Thoracic aorta (tissue), 2 donors: ENCODE measurements at places on chromosomes 1 and 21.

DNA sequence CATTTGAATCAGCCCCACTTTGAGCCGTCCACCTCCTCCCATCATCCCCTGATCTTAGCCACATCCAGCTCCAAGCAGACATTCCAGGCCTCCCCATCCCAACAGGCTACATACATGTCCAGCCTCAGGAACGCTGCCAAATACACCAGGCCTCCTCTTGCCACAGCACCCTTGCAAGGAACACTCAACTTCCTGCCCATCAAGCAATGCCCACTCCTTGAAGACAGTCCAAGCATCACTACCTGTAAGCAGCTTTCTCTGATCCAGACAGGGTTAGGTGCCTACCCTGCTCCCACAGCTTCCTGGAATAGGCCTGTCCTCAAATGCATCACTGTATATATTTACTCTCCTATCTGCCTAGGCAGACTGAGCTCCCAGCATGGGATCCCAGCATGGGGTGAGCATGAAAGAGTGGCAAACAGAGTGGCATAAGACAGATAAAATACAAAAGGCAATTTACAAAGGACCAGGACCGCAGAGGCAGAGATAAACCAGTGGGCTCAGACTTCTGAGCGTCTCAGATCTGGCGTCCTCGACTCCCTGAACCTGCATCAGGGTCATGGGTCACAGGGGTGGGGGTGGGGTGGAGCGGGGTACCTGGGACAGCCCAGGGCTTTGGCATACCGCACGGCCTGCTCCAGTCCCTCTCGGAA lies 816 bp downstream of the HYI start:
- peaks cover 31% of the 10 kb centered on the region for H3K36me3 ChIP-seq
- no peaks in the 10 kb centered on the region for H3K27me3 ChIP-seq
- peak overlapping the region; percentile 91 for H3K27ac ChIP-seq

- H3K27me3 ChIP-seq: no peaks in the 10 kb centered on the region
- DNase-seq: no peak
- peaks cover 20% of the 10 kb centered on the region for H3K4me1 ChIP-seq
- H3K4me3 ChIP-seq: peak overlapping the region; percentile 5
Observed at GRCh38 chr21:45386728-45387371, 18.1 kb upstream of the COL18A1 start.

DNA sequence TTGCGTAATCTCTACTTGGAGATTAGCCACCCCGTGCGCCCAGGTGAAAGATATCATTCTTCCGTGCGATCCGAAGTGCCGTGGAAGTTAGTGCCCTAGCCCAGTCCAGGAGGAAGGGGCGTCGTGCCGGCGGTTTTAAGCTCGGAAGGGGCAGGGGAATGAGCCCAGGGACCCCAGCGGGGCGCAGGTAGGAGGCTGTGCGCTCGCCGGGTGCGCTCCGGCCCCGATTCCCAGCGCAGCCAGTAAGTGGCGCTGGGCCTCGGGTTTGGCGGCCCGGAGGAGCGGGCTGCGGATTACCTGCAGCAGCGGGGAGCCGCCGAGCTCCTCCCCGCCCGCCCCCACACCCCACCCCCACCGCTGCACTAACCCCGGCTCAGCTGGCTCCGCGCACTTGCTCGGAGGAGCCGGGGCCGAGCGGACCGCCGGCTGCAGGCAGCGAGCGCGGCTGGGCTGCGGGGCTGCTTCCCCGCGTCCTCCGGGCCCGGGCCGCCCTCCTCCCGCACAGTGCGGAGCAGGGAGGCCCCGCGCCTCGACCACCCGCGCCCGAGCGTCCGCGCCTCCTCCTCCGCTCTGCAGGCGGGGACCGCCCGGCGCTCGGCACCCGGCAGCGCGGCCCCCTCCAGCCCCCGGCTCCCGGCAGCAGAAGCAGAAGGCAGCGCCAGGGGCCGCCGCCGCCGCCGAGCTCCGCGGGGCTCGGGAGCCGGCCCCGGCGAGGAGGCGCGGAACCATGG lies at the start of gene RYR2:
Gene RYR2, plus strand, starts transcription at position 390 of the 731 bp plus-strand sequence. Its CDS starts 338 bp downstream, at position 728.
- H3K27ac ChIP-seq: peak within 1 kb of the TSS; percentile 90
- no peaks in the 10 kb centered on the region for H3K36me3 ChIP-seq
- H3K27me3 ChIP-seq: no peaks in the 10 kb centered on the region
- DNase-seq: no peak
- peaks cover 36% of the 10 kb centered on the region for H3K4me1 ChIP-seq

DNA sequence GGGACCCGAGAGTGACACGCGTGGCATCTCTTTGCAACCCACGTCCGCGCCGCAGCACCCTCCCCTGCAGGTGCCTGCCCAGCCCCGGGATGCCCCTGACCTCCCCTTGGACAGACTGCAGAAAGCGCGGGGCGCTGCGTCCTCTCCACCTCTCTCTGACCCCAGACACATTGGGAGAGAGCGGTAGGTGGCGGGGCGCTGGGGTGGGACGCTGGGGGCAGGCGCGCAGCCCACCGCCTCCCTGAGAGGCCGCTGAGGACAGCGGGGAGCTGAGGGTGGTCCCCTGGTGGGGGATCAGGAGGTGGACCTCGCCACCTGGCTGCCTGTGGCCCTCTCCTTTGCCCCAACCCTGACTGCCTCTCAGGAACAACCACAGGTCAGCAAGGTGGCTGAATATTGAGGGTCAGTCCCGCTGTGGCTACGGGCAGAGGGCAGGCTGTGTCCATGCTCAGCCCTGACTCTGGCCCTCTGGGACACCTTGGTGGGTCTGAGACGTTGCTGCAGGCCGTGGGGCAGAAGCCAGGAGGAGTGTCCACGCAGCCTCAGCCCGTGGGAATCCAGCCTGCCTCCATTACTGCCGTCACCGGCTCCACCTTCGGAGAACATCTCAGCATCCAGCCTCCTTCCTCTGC lies 761 bp upstream of the UBE2J2 start:
- no peaks in the 10 kb centered on the region for H3K27me3 ChIP-seq
- no peaks in the 10 kb centered on the region for H3K36me3 ChIP-seq
- H3K4me1 ChIP-seq: peaks cover 37% of the 10 kb centered on the region
- H3K27ac ChIP-seq: peak overlapping the region; percentile 45

DNA sequence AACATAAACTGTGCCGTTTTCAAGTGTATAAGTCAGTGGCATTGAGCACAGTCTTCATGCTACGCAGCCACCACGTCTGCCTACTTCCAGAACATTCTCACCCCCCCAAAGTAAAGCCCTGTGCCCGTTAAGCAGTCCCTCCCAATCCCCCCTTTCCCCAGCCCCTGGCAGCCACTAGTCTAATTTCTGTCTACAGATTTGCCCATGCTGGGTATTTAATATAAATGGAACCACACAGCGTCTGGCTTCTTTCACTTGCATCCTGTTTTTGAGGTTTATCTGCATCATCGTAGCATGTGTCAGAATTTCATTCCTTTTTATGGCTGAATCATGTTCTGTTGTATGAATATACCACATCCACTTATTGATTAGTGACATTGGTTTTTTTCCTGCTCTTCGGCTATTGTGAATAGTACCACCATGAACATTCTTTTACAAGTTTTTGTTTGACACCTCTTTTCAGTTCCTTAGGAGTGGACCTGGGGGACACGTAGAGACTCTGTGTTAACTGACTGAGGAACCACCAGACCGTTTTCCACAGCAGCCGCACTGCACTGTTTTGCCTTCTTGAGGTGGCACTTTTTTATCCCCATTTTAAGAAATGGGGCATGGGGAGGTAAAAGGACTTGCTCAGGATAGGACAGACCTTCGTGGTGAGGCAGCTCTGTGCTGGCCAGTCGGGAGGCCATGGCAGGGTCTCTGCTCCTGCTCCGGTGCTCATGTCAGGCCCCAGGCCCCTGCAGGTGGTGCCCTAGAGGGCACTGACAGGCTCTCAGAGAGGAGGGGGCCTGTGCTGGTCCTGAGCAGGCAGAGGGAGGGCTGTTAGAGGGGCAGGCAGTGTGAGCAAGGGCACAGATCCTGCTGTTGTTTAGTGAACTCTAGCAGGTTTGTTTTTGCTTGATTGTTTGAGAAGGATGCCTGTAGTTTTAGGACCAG lies 123.8 kb downstream of the PCBP3 start:
- no peak overlapping the region for H3K27ac ChIP-seq
- H3K27me3 ChIP-seq: no peaks in the 10 kb centered on the region
- H3K36me3 ChIP-seq: no peaks in the 10 kb centered on the region
- no peak overlapping the region for H3K4me3 ChIP-seq

- no peak overlapping the region for H3K4me3 ChIP-seq
- H3K36me3 ChIP-seq: peaks cover 14% of the 10 kb centered on the region
- peak overlapping the region; percentile 87 for H3K27ac ChIP-seq
Observed at GRCh38 chr21:45468971-45469272, 64.0 kb downstream of the COL18A1 start.

DNA sequence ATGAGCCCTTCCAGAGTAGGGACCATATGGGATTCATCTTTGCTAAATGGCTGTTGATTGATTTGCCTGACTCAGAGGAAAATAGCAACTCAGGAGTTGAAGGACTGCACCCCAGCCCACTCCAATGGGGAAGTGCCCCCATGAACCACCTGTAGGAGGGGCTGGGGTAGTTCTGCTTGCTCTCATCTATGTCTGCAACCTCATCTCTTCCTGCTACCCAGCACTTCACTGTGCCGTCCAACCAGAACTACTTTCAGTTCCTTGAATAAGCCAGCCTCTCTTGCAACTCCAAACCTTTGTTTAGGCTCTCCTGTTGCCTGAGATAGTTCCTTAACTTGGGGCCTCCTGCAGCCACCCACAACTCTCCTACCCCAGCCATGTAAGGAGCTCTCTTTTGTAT lies 26.6 kb downstream of the BEND5 start:
- H3K27me3 ChIP-seq: no peaks in the 10 kb centered on the region
- no peak overlapping the region for H3K27ac ChIP-seq
- H3K36me3 ChIP-seq: no peaks in the 10 kb centered on the region

- no peak overlapping the region for H3K4me3 ChIP-seq
- H3K36me3 ChIP-seq: no peaks in the 10 kb centered on the region
- H3K4me1 ChIP-seq: no peaks in the 10 kb centered on the region
- no peak for DNase-seq
- H3K27me3 ChIP-seq: no peaks in the 10 kb centered on the region
Observed at GRCh38 chr1:176959191-176959820, 205.2 kb downstream of the ASTN1 start.

GRCh38 chr1:19087017-19087736 lies 122.9 kb downstream of the UBR4 start:
- H3K4me1 ChIP-seq: no peaks in the 10 kb centered on the region
- no peak for DNase-seq
- H3K36me3 ChIP-seq: peaks cover 83% of the 10 kb centered on the region
- no peak overlapping the region for H3K4me3 ChIP-seq
- no peak overlapping the region for H3K27ac ChIP-seq

GRCh38 chr1:165075725-165076370 lies 280.7 kb downstream of the LMX1A start:
- DNase-seq: no peak
- H3K4me3 ChIP-seq: no peak overlapping the region
- H3K27ac ChIP-seq: no peak overlapping the region
- H3K27me3 ChIP-seq: no peaks in the 10 kb centered on the region
- H3K4me1 ChIP-seq: no peaks in the 10 kb centered on the region

GRCh38 chr1:98112626-98113025 lies 191.8 kb upstream of the DPYD start:
- H3K4me3 ChIP-seq: no peak overlapping the region
- no peak for DNase-seq
- no peaks in the 10 kb centered on the region for H3K27me3 ChIP-seq
- no peak overlapping the region for H3K27ac ChIP-seq

DNA sequence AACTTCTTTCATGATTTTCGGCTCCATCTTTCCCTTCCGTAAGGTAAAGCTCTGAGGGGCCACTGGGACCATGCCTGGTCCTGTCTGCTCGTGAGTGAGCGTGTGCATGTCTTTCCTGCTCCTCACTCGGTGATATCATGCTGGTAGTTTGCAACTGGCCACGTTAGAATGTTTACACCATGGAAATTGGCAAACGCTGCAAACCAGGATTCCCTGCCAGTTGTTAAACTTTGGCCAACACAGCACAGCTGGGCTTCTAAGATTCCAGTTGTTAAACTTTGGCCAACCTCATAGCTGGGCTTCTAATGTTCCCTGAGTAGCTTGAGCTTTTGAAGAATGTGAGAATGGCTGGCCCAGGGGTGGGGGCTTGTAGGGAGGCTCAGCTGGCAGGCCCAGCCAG lies 68.0 kb upstream of the ACTL8 start:
- H3K27me3 ChIP-seq: no peaks in the 10 kb centered on the region
- H3K4me3 ChIP-seq: no peak overlapping the region
- no peak for DNase-seq
- no peak overlapping the region for H3K27ac ChIP-seq
- peaks cover 49% of the 10 kb centered on the region for H3K36me3 ChIP-seq
- H3K4me1 ChIP-seq: no peaks in the 10 kb centered on the region

- H3K4me1 ChIP-seq: no peaks in the 10 kb centered on the region
- no peak overlapping the region for H3K27ac ChIP-seq
- DNase-seq: no peak
Observed at GRCh38 chr1:82019508-82019907, 218.8 kb downstream of the ADGRL2 start.

GRCh38 chr1:54239035-54239383 lies 39.0 kb downstream of the MRPL37 start:
- peak overlapping the region; percentile 61 for H3K27ac ChIP-seq
- peaks cover 14% of the 10 kb centered on the region for H3K36me3 ChIP-seq
- no peaks in the 10 kb centered on the region for H3K4me1 ChIP-seq
- H3K4me3 ChIP-seq: no peak overlapping the region
- DNase-seq: no peak

DNA sequence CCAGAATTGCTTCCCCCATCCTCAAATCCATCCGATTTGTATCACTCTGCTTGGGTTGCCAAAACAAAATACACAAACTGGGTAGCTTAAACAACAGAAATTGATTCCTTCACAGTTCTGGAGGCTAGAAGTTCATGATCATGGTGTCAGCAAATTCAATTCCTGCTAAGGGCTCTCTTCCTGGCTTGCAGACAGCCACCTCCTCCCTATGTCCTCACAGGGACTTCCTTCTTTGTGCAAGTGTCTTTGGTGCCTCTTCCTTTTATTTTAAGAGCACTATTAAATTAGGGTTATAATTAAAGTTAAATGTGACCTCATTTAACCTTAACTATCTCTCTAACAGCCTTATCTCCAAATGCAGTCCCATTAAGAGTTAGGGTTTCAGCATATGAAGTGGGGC lies 112.8 kb downstream of the PLPP3 start:
- H3K27ac ChIP-seq: no peak overlapping the region
- H3K4me3 ChIP-seq: no peak overlapping the region
- H3K36me3 ChIP-seq: no peaks in the 10 kb centered on the region
- no peak for DNase-seq
- H3K27me3 ChIP-seq: no peaks in the 10 kb centered on the region
- peaks cover 6% of the 10 kb centered on the region for H3K4me1 ChIP-seq

DNA sequence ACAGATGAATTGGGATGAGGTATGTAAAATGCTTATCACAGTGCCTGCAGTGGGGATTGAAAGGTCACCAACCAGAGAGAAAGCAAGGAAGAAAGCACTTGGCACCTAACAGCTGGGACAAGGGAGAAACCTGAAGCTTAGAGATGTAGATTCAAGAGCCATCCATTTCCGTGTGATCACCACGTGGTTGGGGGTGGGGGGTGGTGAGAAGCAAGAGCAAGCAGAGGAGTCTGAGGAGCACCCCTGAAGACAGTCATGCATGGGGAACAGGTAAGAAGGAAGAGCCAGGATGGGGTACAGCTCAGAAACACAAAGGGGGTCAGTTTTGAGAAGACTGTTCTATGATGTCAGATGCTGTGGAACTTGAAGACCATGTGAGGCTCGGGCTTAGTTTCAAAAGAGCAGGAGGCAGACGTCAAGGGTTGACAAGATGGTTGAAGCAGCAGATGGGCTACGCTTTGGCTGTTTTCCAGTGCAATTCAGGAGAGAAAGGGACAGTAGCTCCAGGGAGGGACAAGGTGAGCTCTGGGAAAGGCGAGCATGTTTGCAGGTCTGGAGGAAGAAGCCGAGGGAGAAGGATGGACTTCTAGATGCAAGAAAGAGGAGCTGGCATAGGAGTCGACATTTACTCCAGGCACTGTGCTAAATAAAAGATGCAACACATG lies 17.4 kb downstream of the KANK4 start:
- H3K27ac ChIP-seq: no peak overlapping the region
- peaks cover 4% of the 10 kb centered on the region for H3K4me1 ChIP-seq
- no peak for DNase-seq
- H3K36me3 ChIP-seq: no peaks in the 10 kb centered on the region
- H3K4me3 ChIP-seq: no peak overlapping the region
- no peaks in the 10 kb centered on the region for H3K27me3 ChIP-seq
